ENCODE measurements at places on chromosomes 13 and 19. TPM values are rescaled to one million over a fixed set of nuclear protein-coding genes. Genes with fewer than 3 reads are reported as not detected.
A peak's percentile ranks its signal among the peaks of the same experiment; 100 is the strongest.

Gene LHFPL6
- polyA plus RNA-seq: 102 TPM

DNA sequence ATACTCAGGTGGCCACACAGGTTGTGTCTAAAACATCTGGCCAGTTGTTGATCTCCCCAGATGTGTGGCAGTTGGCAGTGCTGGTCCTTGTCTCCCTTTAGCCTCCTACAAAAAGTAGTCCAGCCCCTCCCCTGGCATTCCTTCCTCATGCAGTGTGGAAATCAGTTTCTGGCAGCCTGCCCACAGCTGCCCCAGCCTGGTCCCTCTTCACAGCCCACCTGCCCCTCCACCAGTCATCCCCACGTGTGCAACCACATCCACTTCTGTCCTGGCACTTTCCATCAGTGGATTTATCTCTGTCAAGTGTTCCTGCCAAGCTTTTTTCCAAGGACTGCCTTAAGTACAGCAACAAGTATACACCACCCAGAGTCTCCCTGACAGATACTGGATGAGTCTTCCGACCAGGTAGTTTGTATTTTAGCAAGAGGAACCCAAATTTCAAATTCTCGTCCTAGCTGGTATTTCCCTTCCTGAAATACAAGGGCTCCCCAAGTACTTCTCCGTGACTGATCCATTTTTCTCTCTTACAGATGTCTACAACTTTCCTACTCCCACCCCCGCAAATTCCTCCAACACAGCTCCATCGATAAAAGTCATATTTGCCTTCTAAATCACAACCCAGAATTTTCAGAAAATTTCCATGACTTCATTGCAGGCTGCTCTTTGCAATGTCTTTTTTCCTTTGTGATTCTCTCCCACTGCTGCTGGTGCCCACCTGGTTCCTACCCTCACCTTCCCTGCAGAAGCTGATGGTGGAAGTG is 313.5 kb downstream of the FOXO1 start:
- peak; percentile 56 for DNase-seq

Gene TINCR
- 0.18 TPM for polyA plus RNA-seq

- no peak for DNase-seq
These were observed 3.5 kb downstream of the POLR2E start for GRCh38 chr19:1091544-1092175.

DNA sequence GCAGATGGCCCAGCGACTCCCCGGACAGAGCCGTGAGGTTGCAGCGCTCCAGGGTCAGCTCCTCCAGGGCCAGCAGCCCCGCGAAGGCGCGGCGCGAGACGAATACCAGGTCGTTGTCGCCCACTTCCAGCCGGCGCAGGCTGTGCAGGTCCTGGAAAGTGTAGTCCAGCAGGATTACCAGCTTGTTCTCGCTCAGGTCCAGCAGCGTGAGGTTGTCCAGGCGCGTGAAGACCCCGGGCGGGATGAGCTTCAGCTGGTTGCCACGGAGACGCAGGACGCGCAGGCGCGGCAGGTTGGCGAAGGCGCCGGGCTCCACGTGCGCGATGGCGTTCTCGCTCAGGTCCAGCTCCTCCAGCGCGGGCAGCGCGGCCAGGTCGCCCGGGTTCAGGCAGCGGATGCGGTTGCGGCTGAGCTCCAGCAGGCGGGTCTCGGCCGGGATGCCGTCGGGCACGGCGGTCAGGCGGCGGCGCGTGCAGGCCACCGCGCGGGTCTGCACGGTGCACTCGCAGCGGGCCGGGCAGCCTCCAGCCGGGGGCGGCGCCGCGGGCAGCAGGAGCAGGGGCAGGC is 9.3 kb upstream of the PEAK3 start:
- no peak for DNase-seq

- no peak for DNase-seq
These were observed 13.7 kb downstream of the ZNF461 start for GRCh38 chr19:36652958-36653357.

DNA sequence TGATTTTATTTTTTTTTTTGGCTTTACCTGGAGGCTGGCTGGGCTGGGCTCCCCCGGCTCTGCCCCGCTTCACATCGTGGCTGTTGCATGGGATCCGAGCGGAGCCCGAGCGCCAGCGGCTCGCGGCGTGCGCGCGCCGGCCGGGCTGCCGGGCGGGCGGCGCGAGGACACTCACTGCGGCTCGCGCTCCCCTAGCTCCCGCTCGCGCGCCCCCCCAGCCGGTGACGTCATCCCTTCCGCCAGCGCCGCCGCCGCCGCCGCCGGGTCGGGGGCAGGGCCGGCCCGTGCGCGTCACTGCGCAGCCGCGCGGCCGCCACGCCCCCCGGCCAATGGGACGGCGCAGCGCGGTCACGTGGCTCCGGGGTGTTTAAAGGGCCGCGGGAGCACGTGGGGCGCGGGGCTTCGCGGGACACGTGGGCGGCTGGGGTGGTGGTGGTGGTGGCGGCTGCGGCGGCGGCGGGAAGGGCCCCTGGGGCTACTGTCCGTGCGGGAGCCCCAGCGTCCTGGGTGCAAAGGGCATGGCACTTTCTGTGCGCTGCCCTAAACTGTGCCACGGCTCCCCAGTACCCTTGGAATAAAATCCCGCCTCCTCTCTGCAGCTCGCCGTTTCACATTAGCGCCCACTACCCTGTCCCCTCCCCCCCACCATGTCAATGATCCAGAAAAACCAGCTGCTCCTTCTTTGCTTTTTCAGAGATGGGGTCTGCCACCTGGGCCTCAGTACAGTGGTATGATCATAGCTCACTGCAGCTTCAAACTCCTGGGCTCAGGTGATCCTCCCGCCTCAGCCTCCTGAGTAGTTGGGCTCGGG is at the start of gene PTPRS:
PTPRS (minus strand) TSS at position 176 of the 811 bp plus-strand sequence. CDS start 54,672 bp downstream, outside the sequence.
- DNase-seq: peak; percentile 89

- DNase-seq: no peak
These were observed 19.2 kb downstream of the NLRP13 start for GRCh38 chr19:55912916-55913315.

Gene URAD
- polyA plus RNA-seq: not detected

GRCh38 chr13:35198613-35199200 is 256.6 kb downstream of the NBEA start:
- DNase-seq: no peak

DNA sequence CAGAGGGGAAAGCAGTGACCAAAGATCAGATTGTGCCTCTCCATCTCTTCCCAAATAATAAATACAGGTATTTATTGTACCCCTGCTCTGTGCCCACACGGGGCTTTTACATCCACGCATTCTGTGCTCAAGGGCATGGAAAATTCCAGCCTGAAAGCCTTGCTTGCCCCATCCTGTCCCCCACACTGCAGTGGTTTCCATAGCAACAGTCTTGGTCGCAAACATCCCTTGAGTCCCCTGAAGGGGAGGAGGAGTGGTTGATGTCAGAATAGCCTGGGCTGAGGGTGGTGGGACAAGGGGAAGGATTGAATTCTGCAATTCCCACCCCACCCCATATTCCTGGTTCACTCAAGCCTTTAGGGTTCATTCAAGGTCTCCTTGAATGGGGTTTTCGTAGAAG is 41.0 kb upstream of the USP29 start:
- no peak for DNase-seq

DNA sequence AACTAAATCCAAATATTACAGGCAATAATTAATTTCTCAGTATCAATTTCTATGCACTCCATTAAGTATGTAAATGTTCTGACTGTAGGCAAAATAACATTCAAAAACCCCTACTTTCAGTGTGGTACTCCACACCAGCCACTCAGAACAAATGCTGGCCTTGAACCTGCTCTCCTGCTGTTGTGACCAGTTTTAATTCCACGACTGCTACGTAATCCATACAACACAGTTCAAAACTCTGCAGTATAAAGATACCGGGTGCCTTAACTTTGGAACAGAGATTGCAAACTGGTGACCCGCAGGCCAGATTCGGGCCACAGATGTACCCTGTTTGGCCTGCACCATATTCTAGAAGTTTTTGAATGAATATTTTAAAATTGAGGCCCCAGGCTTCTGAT is 30.4 kb downstream of the COL4A1 start:
- no peak for DNase-seq

Gene AMER2
- polyA plus RNA-seq: not detected

DNA sequence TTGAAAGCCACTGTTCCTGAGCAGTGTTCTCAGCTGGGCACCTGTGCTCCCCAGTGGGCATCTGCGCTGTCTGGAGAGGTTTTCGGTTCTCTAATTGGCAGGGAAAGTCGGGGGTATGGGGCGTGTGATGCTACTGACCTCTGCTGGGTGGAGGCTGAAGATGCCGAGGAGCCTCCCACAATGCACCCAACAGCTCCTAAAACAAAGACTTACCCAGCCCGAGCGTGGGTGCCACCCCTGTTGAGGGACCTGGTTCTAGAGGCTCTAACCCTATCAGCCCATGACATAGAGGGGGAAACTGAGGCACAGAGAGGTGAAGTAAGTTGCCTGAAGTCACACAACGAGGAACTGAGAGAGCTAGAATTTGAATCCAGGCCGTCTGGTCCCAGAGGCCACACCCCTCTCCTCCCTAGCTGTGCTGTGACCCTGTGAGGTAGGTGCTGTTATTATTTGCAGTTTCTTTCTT is 2.3 kb downstream of the SPACA4 start:
- DNase-seq: no peak

Gene ZNF491
- 3.4 TPM for polyA plus RNA-seq

DNA sequence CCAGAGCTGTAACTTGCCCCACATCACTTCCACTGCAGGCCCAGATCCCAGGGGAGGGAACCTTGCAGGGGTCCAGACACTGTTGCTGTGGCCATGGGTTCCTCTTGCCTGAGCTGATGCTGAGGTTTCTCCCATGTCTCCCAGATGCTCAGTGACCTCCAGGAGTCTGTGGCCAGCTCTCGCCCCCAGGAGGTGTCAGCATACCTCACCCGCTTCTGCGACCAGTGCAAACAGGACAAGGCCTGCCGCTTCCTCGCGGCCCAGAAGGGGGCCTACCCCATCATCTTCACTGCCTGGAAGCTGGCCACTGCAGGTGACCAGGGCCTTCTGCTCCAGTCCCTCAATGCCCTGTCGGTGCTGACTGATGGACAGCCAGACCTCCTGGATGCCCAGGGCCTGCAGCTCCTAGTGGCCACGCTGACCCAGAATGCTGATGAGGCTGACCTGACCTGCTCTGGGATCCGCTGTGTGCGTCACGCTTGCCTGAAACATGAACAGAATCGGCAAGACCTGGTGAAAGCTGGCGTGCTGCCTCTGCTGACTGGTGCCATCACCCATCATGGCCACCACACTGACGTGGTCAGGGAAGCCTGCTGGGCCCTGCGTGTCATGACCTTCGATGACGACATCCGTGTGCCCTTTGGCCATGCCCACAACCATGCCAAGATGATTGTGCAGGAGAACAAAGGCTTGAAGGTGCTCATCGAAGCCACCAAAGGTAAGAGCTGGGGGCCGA is 12.1 kb upstream of the SLC25A42 start:
- no peak for DNase-seq

DNA sequence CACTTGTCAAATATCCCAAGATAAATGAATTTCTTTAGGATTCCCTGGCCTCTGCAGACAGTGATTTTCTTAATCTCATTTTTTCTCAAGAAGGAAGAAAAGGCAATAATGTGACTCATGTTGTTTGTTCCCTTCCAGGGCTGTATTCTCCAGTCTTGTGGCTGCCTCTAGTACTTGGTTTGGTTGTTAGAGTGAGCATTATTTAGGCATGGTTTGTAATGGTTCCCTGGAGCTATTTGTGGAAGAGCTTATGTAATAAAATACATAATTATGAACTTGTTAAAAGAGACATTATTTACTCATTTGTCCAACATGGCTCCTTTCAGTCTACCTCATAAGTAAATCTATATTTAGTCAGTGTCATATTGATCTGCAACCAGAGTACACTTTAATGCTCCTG is 270.4 kb downstream of the DCT start:
- DNase-seq: no peak

GRCh38 chr13:34777089-34777913 is 164.8 kb upstream of the NBEA start:
- DNase-seq: no peak

Data from ovary (tissue), 10 donors.